ENCODE measurements at places on chromosomes 7 and 10. TPM values are rescaled to one million over a fixed set of nuclear protein-coding genes. Genes with fewer than 3 reads are reported as not detected.

The PNLIP gene
- not detected for total RNA-seq

The VDAC2 gene
- total RNA-seq: 165 TPM

The MET gene
- 36.2 TPM for total RNA-seq

The PTF1A gene
- total RNA-seq: not detected

The CDHR3 gene
- 1.2 TPM for total RNA-seq

The TRPV5 gene
- total RNA-seq: not detected

The SYT15 gene
- 0.59 TPM for total RNA-seq

The HOXA4 gene
- total RNA-seq: 0.89 TPM

The CASD1 gene
- total RNA-seq: 19.3 TPM

The NKX1-2 gene
- not detected for total RNA-seq

The GARIN1A gene
- total RNA-seq: 1.5 TPM
